ENCODE measurements at places on chromosomes 5 and 9. TPM values are rescaled to one million over a fixed set of nuclear protein-coding genes. Genes with fewer than 3 reads are reported as not detected.

The TCF7 gene
- 17.3 TPM for polyA plus RNA-seq

The GPBP1 gene
- polyA plus RNA-seq, result 143 TPM

The LECT2 gene
- 2.0 TPM for polyA plus RNA-seq

The GABRB2 gene
- 1.7 TPM for polyA plus RNA-seq

The NKD2 gene
- 6.6 TPM for polyA plus RNA-seq

The PLAC8L1 gene
- polyA plus RNA-seq, result 1.8 TPM

The WDR70 gene
- polyA plus RNA-seq, result 50.6 TPM

The INSL6 gene
- 0.53 TPM for polyA plus RNA-seq

The KCNIP1 gene
- 1.7 TPM for polyA plus RNA-seq

The NUTM2F gene
- 0.11 TPM for polyA plus RNA-seq

The SPATA31C1 gene
- not detected for polyA plus RNA-seq

The MRNIP gene
- polyA plus RNA-seq, result 55.6 TPM

DNA sequence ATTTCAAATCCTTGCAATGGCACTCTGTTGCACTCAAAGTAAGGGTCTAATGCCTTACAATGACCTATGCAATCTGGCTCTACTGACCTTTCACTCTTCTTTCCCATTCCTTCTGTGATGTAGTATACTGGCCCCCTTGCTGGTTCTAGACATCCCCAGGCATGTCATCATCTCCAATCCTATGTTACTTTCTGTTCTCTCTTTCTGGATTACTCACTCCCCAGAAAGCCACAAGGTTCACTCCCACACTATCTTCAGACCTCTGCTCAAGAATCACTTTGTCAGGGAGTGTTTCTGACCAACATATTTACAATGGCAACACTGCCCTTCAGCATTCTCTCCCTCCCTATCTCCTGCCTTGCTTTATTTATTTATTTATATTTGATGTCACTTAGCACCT lies 802.2 kb upstream of the WWC1 start:
- no peak overlapping the region for H3K27ac ChIP-seq
- H3K4me3 ChIP-seq, result no peak overlapping the region
- no peak for DNase-seq
- H3K36me3 ChIP-seq, result no peaks in the 10 kb centered on the region
- H3K27me3 ChIP-seq, result no peaks in the 10 kb centered on the region

- DNase-seq, result no peak
- H3K4me1 ChIP-seq, result no peaks in the 10 kb centered on the region
- no peaks in the 10 kb centered on the region for H3K36me3 ChIP-seq
Observed at GRCh38 chr9:73076970-73077369, 74.7 kb upstream of the ANXA1 start.

- peak overlapping the region; percentile 89 for H3K4me3 ChIP-seq
- no peaks in the 10 kb centered on the region for H3K4me1 ChIP-seq
- peak overlapping the region; percentile 81 for H3K27ac ChIP-seq
- no peak for DNase-seq
Observed at GRCh38 chr9:85741095-85741874, 469 bp downstream of the AGTPBP1 start.

DNA sequence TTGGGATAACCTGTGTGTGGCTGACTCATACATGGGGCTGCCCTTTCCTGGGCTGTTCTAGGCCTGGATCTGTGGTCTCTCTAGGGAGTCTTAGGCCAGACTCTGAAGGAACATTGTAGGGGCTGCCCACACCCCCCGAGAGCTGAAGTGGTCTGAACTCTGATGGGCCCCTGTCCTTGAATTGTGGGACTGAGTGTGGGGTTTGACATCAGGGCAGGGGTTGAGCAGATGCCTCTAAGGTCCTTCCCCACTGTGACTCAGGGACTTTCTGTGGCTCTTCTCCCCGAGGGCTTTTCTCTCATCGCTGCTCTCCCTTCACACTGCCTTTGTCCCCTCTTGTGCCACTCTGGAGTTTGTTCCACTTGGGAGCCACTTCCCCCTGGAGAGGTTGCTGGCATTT lies 215.0 kb downstream of the MELK start:
- DNase-seq, result no peak
- H3K27me3 ChIP-seq, result peaks cover 18% of the 10 kb centered on the region
- H3K36me3 ChIP-seq, result no peaks in the 10 kb centered on the region
- H3K4me3 ChIP-seq, result no peak overlapping the region
- no peaks in the 10 kb centered on the region for H3K4me1 ChIP-seq
- H3K27ac ChIP-seq, result no peak overlapping the region

GRCh38 chr9:133304158-133304470 lies 29.1 kb upstream of the ABO start:
- no peak for DNase-seq
- no peak overlapping the region for H3K4me3 ChIP-seq
- H3K27ac ChIP-seq, result no peak overlapping the region

- no peaks in the 10 kb centered on the region for H3K27me3 ChIP-seq
- H3K27ac ChIP-seq, result peak overlapping the region; percentile 55
- DNase-seq, result no peak
Observed at GRCh38 chr5:36743891-36744772, 132.4 kb upstream of the NIPBL start.

DNA sequence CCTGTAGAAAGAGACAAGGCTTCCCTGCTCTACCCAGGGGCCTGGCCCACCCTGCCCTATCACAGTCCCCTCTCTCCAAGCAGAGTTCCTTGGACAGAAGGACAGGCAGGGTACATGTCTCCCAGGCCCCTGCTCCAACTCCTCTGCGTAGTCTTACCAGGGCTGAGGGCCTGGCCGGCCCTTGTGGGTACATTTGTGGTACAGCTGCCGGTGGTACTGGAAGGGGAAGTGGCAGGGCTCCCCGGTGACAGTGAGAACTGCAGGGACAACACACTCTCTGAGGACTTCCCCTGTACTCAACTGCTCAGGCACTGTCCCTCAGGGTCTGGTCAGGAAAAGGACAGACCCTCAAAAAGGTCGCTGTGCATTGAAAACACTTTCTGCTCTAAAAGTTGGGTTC lies 3.6 kb downstream of the F12 start:
- peak; percentile 69 for DNase-seq
- H3K4me1 ChIP-seq, result peaks cover 48% of the 10 kb centered on the region
- no peaks in the 10 kb centered on the region for H3K36me3 ChIP-seq
- no peak overlapping the region for H3K4me3 ChIP-seq

DNA sequence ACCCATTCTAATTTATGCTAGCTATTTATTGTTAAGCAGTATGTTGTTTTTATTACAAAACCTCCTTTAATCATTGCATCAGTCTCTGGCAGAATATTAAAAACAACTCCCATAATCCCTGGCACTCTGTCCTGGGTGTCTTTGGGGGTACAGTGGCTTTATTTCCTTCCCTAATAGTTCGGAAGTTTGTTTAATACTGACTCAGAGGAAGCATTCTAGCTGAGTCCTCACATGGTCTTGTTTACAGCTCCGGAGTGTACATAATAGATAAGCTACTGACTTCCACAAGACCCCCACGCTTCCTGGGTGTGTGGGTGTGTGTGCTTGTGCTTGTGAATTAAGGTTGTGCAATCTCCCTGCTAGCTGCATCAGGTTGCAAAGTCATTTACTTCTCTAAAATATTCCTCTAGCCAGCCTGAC lies 149.8 kb upstream of the CDKN2B start:
- peak overlapping the region; percentile 27 for H3K27ac ChIP-seq
- no peak overlapping the region for H3K4me3 ChIP-seq
- no peaks in the 10 kb centered on the region for H3K4me1 ChIP-seq
- DNase-seq, result peak; percentile 43
- no peaks in the 10 kb centered on the region for H3K27me3 ChIP-seq

- peaks cover 9% of the 10 kb centered on the region for H3K4me1 ChIP-seq
- no peak for DNase-seq
- H3K4me3 ChIP-seq, result no peak overlapping the region
- H3K36me3 ChIP-seq, result no peaks in the 10 kb centered on the region
- peaks cover 8% of the 10 kb centered on the region for H3K27me3 ChIP-seq
Observed at GRCh38 chr9:132404228-132404881, 2.3 kb downstream of the TTF1 start.

GRCh38 chr5:95908799-95909198 lies 52.9 kb downstream of the ELL2 start:
- no peaks in the 10 kb centered on the region for H3K36me3 ChIP-seq
- H3K27ac ChIP-seq, result no peak overlapping the region
- no peaks in the 10 kb centered on the region for H3K4me1 ChIP-seq
- no peak for DNase-seq

DNA sequence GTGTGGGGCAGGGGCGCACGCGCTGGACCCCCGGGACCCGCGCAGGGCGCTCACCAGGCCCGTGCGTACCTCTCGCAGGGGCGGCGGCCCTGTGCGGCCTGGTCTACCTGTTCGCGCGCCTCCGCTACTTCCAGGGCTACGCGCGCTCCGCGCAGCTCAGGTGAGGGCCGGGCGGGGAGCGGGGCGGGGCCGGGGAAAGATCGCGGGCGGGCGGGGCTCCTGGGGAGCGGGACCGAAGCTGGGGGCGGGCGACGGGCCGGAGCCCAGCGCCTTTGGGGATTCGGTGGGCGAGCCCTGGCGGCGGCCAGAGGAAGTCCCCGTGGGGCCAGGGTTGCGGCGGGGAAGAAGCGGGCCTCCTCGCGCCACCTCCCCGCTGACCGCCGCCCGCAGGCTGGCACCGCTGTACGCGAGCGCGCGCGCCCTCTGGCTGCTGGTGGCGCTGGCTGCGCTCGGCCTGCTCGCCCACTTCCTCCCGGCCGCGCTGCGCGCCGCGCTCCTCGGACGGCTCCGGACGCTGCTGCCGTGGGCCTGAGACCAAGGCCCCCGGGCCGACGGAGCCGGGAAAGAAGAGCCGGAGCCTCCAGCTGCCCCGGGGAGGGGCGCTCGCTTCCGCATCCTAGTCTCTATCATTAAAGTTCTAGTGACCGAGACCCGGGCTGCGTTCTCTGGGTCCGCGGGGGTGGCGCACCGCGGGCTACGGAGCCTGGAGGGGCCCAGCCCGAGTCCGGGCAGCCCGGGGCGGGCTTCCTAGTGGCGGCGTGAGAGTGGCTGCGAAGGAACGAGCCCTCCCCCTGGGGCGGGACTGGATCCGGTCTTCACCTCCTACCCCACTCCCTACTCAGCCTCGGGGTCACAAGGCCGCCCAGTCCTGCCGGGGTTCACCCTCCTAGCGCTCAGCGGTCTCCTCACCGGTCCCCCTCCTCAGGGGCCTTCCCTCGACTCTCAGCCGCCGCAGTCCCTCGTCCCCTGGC lies 2.4 kb downstream of the LTC4S start:
- peaks cover 43% of the 10 kb centered on the region for H3K36me3 ChIP-seq
- no peaks in the 10 kb centered on the region for H3K27me3 ChIP-seq
- H3K27ac ChIP-seq, result peak overlapping the region; percentile 83
- peak; percentile 99 for DNase-seq
- H3K4me3 ChIP-seq, result peak overlapping the region; percentile 65

GRCh38 chr5:175096469-175097165 lies 347.4 kb downstream of the DRD1 start:
- H3K4me1 ChIP-seq, result no peaks in the 10 kb centered on the region
- no peak for DNase-seq
- no peaks in the 10 kb centered on the region for H3K27me3 ChIP-seq
- no peak overlapping the region for H3K27ac ChIP-seq
- H3K4me3 ChIP-seq, result no peak overlapping the region

DNA sequence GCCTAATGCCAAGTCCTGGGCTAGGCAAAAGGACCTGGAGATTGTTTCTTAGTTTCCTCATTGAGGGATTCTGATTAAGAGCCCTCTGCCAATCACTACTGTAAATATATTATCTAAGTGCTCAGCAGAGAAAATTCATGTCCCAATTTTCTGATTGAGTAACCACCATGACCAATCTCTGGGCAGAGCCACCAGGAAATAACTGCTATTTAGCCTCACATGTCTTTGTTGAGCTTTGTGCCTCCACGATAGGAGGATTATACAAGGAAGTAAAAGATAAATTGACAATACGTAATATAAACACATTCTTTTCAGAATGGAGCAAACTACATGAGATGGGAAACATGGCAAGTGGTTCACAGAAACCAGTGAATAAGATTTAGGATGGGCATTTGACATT lies 396.1 kb upstream of the PAPPA start:
- no peak for DNase-seq
- H3K27me3 ChIP-seq, result no peaks in the 10 kb centered on the region
- no peak overlapping the region for H3K27ac ChIP-seq
- no peaks in the 10 kb centered on the region for H3K4me1 ChIP-seq

- H3K4me3 ChIP-seq, result no peak overlapping the region
- no peaks in the 10 kb centered on the region for H3K4me1 ChIP-seq
- DNase-seq, result no peak
- H3K27me3 ChIP-seq, result no peaks in the 10 kb centered on the region
- H3K27ac ChIP-seq, result no peak overlapping the region
Observed at GRCh38 chr5:127536687-127537086, 19.2 kb downstream of the PRRC1 start.

DNA sequence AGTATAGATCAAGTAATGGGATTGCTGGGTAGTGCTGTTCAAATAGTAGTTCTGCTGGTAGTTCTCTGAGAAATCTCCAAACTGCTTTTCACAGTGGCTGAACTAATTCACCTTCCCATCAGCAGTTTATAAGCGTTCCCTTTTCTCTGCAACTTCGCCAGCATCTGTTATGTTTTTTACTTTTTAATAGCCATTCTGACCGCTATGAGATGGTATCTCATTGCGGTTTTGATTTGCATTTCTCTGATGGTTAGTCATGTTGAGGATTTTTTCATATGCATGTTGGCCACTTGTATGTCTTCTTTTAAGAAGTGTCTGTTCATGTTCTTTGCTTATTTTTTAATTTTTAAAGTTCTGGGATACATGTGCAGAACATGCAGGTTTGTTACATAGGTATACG lies 279.2 kb upstream of the NREP start:
- H3K4me1 ChIP-seq, result no peaks in the 10 kb centered on the region
- no peak overlapping the region for H3K27ac ChIP-seq
- H3K27me3 ChIP-seq, result no peaks in the 10 kb centered on the region
- no peak overlapping the region for H3K4me3 ChIP-seq
- H3K36me3 ChIP-seq, result no peaks in the 10 kb centered on the region
- DNase-seq, result no peak

GRCh38 chr9:91856419-91856818 lies 93.6 kb downstream of the ROR2 start:
- H3K27me3 ChIP-seq, result no peaks in the 10 kb centered on the region
- no peak overlapping the region for H3K27ac ChIP-seq
- no peaks in the 10 kb centered on the region for H3K4me1 ChIP-seq
- H3K36me3 ChIP-seq, result no peaks in the 10 kb centered on the region
- DNase-seq, result no peak

DNA sequence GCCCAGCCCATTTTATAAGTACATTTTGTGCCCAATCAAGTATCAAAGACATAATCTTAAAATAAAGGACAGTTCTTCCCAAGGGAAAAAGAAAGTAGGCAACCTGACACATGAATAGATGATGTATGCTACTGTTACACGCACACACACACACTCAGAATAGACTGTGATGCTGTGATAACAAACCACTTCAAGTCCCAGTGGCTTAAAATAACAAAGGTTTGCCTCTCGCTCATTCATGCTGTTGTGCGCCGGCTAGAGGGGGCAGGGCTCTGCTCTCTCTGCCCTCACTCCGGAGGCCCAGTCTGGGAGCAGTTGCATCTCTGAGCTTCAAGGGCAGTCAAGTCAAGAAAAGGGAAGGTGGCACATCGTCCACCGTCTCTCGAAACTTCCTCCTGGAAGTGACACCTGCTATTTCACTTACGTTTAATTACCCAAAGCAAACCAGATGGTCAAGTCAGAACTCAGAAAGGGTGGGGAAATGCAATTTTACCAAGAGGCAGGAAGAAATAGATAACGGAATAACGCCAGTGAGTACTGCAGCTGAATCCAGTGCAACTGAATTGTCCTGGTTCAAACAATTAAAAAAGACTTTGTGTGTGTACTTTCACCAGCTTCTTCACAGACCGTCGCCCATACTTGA lies 43.3 kb downstream of the ANKRD33B start:
- H3K27ac ChIP-seq, result peak overlapping the region; percentile 90
- DNase-seq, result no peak
- H3K4me1 ChIP-seq, result no peaks in the 10 kb centered on the region
- peak overlapping the region; percentile 5 for H3K4me3 ChIP-seq
- H3K36me3 ChIP-seq, result no peaks in the 10 kb centered on the region
